ENCODE measurements at places on chromosomes 12 and 14.
A peak's percentile ranks its signal among the peaks of the same experiment; 100 is the strongest.

GRCh38 chr12:104064842-104065427, 604 bp downstream of the HCFC2 start:
- DNase-seq: no peak

- peak; percentile 59 for DNase-seq
Measured at GRCh38 chr12:120583478-120584030, 2.4 kb upstream of the POP5 start.

- DNase-seq: no peak
Measured at GRCh38 chr14:33414041-33414440, 475.4 kb downstream of the NPAS3 start.

DNA sequence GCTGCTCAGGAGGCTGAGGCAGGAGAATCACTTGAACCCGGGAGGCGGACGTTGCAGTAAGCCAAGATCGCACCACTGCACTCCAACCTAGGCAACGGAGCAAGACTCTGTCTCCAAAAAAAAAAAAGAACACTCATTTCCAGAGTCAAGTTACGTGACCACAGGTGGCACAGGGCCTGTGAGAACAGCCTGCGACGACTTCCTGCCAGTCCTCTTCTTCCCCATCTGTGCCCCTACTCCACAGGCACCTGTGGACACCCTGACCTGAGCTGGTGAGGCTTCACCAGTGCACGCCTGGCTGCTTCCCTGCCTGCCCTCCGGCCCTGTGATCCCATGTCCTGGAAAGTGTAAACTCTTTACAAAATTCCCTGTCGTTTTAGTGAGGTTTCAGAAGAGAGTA, 77.7 kb downstream of the PPP2R5C start:
- no peak for DNase-seq

DNA sequence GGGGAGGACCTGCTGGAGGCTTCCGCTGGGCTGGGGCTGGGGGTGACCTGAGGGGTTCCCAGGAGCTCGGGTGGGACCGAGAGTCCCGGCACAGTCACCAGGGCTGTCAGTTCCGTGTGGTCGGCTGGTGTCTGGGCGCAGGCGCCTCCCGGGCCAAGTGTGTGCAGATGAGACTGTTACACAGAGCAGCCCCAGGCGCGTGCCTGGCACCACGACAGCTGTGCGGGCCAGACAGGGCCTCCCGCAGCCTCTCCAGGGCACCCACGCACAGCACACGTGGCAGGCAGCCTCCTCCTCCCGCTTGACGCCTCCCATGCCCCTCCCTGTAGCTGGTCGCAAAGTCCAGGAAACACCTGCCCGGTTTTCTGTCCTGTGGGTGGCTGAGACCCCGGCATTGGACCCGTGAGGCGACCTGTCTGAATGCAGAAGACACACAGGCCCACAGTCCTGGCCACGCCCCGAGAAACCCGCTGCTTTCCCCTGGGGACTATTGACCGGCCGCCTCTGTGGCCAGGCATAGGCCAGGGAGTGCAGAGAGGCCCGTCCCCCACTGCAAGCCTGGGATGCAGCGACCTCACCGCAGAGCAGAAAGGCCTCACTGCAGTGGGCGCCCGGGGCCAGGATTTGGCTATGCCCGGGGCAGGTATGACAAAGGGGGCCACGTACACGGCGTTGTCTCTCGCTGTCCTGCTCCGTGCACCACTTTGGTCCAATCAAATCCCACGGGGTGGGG, 12.1 kb upstream of the GALNT9 start:
- DNase-seq: no peak

- DNase-seq: no peak
Measured at GRCh38 chr12:6962285-6963015, 8.0 kb downstream of the PHB2 start.

DNA sequence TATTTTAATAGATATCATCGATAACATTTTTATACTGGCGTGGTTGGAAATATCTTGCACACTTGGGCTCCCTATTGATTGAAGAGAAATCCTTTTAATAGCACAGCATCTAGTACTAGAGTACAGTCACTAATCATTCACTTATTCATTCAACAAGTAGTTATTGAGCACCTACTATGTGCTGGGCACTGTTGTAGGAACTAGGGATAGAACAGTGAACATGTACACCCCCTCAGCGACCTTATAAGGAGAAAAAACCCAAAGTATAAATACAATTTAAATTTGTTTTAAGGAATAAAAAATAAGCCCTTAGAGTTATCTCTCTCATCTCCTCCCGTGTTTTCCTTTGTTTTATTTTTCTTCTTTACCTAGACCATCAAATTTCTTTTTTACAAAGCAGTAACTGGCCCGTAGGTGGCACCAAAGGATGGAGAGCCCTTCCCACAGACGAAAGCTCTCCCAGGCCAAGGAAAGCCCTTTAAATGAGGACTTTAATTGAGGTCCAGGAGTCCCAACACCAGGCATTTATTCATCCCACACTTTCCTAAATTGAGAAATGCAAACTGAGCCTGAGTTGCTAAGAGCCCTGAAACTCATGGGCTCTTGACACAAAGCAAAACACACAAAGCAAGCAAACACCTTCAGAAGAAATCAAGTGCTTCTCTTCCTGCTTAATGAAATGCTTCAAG, 29.0 kb downstream of the PEBP1 start:
- no peak for DNase-seq

GRCh38 chr14:60257865-60258264, 8.8 kb downstream of the PPM1A start:
- no peak for DNase-seq

- no peak for DNase-seq
Measured at GRCh38 chr12:69423037-69423905, 46.9 kb upstream of the FRS2 start.

DNA sequence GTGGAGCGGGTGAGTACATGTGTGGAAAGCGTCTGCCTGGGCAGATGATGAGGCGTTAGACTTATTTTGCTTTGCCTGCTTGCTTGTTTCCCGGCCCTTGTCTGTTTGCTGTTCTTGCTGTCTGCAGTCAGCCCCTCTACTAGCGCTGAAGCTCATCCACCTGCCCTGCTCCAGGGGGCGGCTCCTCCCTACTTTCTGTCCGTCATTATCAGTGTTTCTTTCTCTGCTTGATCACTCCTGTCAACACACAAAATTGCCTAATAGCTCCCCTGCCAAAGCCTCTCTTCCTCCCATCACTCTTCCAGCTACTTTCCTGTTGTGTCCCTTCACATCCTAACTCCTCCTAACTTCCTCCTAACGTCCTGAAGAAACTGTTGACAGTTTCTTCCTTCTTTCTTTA, 34.9 kb upstream of the GALNT8 start:
- DNase-seq: no peak

DNA sequence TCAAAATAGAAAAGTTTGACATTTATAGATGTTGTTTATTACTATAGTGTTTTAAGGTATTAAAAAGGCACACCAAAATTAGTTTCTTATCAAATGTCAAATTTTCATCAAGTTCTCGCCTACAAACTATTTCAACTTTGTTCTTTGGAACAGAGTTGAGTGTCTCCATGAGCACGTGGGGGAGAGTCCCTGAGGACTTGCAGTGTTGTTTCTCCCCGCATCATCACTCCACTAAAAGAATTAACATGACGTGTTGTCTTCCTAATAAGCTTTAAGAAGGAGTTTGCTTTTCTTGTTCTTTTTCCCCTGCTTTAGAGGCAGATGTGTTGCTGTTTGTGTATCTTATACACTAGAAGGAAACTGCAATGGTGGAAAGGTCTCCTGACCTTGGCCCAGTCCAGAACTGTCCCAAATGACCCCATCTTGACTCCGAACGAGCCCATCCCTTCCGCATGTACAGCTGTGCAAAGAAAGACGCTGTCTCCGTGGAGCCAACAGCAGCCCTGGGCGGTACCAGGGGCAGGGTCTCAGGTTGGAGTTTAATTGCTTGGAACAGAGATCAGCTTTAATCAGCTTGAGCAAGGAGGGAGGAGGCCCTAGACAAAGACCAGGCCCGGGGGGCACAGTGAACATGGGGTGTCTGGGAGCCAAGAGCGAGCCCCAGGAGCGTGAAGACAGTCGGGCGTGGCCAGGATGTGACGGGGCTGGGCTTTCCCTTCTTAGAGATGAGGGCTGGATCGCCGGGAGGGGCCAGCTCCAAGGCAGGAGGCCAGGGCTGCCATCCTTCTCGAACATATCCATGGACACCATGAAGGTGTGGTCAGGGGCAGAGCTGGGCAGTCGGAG, 215.4 kb upstream of the RTL1 start:
- DNase-seq: no peak

DNA sequence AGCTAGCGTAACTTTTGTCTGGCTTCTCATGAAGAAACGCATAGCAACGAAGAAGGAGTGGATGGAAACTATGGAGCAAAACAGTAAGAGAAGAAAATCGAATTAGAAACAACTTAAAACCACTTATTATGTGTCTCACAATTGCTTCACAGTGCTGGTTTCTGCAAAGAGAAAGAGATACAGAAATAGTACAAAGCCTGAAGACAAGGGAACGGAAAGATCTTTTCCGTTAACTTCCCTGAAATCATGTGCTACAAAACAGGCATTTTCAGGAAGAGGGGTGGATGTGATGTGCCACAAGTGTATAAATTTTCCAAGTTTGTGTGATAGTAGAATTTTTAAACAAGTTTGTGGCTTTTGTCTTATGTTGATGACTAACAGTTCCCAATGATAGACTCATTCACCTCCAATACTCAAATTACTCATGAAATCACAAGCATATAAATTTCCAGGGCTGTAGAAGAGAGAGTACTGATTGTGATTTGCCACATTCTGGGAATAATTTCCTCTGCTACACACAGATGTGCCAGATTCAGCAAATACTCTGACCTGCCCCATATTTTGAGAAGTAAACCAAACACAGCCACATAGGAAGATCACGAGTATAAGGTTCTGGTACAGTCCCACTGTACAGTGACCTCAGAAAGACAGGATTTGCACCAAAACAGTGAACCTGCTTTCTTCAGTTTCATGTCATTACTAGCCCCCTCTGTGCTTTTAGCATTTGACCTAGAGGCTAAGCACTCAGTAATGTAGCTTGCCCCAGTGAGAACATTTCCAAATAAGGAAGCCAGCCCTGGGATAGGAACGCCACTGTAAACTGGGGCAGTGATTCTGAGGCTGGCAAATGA, 41.4 kb upstream of the PPFIA2 start:
- DNase-seq: no peak

- no peak for DNase-seq
Measured at GRCh38 chr14:70921669-70922068, 14.4 kb downstream of the PCNX1 start.

DNA sequence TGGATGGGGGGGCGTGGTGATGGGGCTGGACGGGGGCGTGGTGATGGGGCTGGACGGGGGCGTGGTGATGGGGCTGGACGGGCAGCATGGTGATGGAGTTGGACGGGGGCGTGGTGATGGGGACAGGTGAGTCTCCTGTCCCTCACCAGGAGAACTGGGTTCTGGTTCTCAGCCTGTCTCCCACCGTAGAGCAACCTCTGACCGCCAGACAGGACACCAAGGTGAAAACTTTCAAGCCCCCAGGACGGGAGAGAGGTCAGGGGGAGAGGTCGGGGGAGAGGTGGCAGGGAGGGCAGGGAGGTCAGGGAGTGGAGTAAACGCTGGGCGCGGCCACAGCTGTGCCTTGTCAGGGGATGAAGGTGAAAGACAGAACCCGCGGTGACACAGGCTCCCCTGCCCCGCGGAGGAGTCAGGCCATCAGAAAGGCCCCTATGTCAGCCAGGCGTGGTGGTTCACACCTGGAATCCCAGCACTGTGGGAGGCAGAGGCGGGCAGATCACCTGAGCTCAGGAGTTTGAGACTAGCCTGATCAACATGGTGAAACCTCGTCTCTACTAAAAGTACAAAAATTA, 84.6 kb downstream of the GALNT9 start:
- DNase-seq: no peak

DNA sequence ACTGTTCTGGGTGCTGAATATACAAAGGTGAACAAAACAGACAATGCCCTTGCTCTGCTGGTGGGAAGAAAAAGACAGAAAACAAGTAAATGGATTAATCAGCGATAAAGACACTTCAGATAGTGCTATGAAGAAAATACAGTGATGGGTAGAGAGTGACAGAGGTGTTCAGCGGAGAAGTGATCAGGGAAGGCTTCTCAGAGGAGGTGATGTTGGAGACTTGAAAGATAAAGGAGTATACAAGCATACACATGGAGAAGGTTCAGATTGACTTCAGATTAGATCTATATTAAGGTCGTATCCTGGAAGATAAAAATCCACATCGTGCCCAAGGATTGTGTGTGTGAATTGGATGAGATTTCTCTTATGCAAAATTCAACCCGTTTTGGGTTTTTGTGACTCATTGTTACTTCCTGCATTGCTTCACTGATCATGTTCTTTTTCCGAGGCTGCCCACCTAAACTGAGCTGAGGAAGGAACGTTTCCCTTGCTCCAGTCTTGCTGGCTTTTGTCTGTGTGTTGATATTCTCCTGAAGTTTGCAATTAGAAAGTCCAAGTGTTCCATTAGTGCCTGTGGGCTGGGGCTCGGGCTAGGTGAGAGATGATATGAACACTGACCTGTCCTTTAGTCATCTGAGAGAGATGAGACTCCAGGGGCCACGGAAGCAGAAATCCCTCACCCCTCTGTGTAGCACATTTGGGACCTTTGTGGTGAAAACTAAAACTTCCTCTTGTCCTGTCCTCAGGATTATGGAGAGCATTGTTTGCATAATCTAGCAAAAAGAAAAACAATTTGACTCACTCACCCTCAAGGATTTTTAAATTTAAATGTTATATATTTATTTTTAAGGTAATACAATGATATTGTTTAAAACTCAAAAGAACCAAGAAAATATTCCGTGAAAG, 27.6 kb downstream of the PLXNC1 start:
- DNase-seq: no peak

GRCh38 chr12:124545508-124546418, 21.6 kb downstream of the NCOR2 start:
- no peak for DNase-seq

DNA sequence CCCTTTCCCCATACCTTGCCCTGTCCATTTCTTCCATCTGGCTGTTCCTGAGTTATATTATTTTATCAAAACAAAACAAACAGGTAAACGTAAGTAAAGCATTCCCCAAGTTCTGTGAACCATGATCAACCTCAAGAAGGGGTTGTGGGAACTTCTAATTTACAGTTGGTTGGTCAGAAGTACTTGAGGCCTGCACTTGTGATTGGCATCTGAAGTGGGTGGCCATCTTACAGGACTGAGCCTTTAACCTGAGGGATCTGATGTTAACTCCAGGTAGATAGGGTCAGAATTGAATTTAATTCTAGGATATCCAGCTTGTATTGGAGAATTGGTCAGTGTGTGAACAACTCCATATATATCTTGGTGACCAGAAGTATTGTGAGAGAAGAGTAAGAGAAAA, 77.0 kb downstream of the DIO2 start:
- DNase-seq: no peak

DNA sequence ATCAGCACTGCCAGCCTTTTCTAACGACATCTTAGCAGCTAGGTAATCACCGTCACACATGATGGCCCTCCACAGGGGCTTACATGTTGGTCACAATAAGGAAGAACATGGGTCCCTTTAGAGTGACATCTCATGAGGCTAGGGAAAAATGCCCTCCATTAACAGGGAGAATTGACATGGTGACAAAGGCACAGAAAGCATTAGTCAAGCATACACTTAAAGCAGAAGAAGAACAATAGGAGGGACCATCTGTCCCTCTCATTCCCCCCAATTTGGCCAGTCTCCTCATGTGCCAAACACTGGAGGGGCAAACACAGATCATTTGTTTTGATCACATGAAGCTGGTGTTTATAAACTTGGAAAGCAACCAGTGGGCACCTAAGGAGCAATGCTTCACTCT, 78.0 kb downstream of the GRIP1 start:
- DNase-seq: no peak

All from stimulated activated CD8-positive, alpha-beta memory T cell treated with anti-CD3 and anti-CD28 coated beads, Interleukin-4, amount 100 ng/mL, for 1 hour (primary cell).